ENCODE measurements at places on chromosomes 7 and 10.

GRCh38 chr7:52877240-52877639 is 158.2 kb upstream of the POM121L12 start:
- no peak for DNase-seq

DNA sequence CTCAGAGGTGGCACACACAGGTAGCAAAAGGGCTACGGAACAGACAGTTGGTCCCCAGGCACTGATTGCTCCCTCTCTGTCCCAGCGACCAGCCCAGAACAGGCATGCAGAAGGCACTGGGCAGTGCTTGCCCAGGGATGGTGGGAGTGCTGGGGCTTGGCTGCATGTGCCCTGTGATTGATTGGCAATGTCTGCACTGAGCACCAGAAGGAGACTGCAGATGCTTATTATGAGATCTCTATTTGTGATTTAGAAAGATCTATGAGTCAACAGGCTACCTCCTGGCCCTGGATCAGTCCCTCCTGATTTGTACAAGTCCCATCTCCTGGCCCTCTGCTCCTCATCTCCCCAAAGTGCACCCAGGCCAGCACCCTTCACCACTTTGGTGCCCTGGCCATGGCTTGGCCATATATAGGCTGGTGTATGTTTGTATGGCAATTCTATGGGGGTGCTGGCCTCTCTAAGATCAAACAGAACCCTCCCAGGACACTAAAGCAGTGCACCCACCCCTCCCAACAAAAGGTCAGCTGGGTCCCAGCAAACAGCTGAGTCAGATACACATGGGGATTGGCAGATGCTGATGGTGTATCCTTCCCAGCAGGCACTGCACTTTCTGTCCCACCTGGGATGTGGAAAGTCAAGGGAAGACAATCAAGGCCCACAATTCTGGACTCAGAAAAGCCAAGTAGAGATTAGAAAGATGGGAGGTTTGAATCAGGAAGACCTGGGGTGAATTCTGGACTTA is 30.9 kb downstream of the CAMK2B start:
- DNase-seq = no peak

GRCh38 chr10:6230315-6230714 is 27.6 kb downstream of the PFKFB3 start:
- no peak for DNase-seq

DNA sequence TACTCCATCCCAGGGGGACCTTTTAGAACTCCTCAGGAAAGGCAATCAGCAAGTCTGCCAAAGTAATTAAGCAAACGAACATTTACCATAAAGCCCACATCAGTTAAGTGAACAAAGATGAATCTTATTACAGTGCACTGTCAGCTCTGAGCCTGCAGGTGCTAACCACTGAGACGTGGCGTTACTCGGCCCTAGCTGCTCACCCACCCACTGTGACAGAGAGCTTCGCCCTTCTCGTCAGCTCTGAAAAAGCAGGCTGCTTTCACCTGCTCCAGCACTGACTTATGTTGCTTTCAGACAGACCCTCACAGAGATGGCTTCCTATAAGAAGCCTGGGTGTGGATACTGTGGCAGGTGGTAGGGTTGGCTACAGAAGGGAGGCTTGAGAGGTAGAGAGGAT is 57.7 kb upstream of the KCNIP2 start:
- DNase-seq = no peak

GRCh38 chr10:102917314-102917961 is 656 bp upstream of the CNNM2 start:
- DNase-seq = peak; percentile 81

GRCh38 chr7:29953726-29954347 is 35.8 kb downstream of the SCRN1 start:
- no peak for DNase-seq

GRCh38 chr7:71752171-71752935 is 620.4 kb downstream of the GALNT17 start:
- DNase-seq = no peak

DNA sequence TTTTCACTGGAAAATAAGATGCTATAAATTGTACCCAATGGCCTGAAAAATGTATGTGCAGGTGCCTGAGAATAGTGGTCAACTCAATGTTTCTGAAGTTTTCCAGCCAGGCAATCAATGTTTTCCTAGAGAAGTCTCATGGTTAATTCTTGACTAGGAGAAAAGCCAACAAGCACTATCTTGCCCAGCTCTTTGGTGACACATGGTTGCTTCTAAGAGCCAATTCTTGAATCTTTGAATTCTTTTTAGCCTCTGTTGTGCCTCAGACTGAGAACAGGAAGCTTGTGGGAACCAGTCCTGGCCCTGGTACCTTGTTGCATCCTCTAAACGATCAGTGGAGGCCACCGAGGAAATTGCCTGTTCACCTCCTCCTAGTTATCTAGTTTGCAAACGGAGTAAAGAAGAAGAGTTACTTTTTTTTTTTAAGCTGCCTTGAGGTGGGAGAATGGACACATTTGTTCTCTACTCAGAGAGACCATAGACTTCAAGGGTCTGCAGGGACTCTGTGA is 144.0 kb upstream of the MKLN1 start:
- DNase-seq = no peak

GRCh38 chr7:128264477-128264876 is 23.4 kb downstream of the LEP start:
- no peak for DNase-seq

DNA sequence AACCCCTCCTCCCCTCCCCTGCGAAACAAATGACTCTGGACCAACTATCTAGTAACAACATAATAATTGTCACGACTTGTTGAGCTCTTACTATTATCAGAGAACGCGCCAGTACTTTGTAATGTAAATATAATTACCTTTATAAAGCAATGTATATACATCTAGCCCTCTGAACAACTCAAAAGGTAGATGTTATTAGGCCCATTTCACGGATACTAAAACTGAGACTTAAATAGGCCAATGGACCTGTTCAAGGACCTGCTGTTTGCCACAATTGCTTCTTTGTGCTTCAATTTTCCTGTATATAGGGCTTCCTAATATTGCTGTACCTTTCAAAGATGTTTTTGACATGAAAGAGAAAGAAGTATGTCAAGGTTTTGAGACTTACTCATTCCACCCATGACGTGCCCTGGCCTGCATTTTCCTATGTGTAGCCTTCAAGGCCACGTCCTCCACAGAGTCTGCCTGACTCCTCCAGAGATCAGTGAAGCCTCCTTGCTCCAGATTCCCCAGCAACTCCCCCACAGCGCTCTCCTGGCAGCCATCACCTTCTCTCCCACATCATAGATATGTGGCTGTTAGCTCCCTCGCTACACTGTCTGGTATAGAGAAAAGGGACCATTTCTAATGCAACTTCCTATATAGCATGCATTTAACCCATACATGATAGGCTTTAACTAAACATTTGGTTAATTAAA is 156.6 kb downstream of the SKIDA1 start:
- peak; percentile 6 for DNase-seq

- DNase-seq = no peak
Measured at GRCh38 chr10:78849115-78849514, 219.7 kb upstream of the ZMIZ1 start.

DNA sequence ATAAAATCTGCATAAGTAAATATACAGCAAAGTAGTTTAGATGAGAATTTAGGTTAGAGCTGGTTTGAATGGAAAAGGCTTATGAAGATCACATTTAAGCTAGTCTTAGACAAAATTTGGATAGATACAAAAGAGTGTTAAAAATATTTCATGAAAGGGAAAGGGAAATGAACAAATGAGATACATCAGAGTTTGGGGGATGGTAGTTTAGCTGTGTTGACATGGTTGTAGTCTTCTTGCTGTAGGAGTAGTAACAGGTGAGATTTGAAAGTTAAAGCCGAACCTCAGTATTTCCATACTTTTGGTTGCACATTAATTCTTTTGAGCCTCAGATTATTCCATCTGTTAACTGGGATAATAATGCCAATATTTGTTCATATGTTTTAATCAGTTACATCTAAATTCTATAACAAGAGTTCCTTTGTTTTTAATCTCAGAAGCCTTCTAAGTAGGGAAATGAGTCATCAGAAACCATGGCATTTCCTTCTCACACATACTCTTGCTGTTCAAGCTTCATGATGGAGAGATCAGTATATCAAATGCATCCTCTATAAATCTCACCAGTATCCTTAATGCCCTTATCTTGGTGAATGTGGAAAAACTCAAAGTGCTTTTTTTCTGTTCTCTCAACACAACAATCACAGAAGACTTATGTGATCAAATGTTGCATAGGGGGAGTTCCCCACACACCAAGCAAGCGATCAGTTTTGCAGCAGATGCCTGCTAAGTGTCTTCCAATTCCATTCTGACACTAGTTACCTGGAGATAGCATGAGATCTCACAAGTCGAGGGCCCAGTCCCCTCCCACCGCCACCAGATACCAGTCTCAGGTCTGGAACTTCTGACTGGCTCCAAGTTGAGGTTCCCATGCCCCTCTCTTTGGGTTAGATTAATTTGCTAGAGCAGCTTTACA is 84.7 kb downstream of the MAPK8 start:
- DNase-seq = no peak

- no peak for DNase-seq
Measured at GRCh38 chr7:131773413-131773812, 217.0 kb upstream of the PODXL start.

GRCh38 chr7:42671627-42672026 is 240.2 kb downstream of the C7orf25 start:
- DNase-seq = no peak

DNA sequence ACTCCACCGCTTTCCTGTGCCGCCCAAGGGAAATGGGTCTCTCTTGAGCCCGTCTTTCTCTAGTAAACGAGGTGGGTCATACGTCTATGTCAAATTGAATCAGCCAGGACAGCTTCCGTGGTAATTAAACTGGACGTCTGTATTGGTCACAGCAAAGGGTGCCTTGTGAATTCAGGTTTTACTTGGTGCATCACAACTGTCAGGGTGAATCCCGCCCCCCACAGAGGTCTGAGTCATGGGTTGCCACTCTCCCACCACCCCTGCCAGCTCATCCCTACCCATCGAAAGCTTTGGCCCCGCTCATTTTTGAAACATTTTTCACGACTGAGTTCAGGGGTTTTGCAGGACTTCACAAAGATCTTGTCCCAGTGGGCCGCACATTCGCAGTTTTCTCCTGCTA is 8.0 kb upstream of the SP8 start:
- no peak for DNase-seq

DNA sequence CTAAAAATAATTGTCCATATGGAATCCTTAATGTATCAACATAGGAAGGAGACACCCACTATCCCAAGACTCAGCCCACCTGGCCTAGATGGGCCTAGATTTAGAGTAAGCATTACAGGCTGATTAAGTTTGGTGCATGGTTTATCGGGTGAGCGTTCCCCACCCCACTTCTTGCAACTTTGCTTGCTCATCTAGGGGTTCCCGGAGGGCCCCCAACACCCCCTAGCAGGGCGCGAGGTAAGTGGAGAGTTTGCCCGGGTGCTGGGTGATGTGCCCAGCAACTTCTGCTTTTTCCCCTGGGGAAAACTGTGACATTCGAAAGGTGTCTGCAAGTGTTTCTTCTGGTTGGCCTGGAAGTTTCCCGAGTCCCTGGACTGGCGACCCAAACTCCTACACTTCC is 31.7 kb downstream of the SKIDA1 start:
- no peak for DNase-seq

DNA sequence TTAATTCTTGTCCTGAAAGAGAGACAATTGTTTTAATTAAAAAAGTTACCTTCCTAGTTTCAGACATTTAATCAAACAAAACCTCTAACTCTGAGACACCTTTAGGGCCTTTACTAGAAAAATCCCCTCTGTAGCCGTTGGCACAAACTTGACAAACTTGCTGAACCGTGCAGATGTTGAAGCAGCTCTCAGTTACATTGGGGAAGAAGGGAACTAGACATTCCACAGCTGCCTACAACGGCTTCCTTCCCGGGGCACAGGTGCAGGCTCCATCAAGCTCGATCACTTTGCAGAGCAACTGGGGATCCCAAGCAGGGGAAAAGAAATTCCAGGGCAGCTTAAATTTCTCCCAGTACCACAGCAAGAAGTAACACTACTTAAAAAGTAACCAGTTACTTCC is 141.3 kb downstream of the SKAP2 start:
- DNase-seq = no peak

DNA sequence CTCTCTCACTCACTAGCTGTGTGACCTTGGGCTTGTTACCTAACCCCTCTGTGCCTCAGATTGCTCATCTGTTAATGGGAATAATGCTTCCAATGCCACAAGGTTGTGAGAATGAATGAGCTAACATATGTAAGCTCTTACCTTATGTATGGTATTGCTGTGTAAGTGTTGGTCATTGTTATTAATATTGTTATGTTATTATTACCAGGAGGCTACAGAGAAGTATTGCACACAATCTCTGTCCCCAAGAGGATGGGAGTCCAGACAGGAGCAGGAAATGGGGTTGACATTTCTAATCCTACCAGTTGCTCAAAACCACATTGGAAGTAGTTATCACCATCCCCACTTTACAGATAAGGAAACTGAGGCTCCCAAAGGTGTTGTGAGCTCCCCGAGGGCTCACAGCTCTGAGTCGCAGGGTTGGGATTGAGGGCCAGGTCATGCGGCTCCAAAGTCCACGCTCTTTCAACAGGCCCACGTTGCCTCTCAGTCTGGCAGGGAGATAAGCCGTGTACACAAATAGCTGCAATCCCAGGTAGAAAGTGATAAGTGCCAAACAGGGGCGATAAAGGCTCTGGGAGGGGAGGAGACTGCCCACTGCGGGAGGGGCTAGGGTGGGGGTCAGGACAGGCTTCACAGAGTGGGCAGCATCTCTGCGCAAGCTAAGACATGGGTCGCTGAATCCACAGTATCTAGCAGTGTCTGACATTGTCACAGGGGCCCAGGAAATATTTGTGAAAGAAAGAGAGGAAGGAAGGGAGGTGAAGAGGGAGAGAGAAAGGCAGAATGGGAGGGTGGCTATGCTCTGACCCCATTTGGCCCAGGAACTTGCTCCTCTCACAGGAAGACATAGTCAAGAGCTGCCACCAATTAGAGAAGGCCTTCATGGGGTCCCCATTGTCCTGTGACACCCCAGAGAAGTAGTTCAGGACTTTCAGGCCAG is 9.6 kb upstream of the ZMIZ1 start:
- no peak for DNase-seq

DNA sequence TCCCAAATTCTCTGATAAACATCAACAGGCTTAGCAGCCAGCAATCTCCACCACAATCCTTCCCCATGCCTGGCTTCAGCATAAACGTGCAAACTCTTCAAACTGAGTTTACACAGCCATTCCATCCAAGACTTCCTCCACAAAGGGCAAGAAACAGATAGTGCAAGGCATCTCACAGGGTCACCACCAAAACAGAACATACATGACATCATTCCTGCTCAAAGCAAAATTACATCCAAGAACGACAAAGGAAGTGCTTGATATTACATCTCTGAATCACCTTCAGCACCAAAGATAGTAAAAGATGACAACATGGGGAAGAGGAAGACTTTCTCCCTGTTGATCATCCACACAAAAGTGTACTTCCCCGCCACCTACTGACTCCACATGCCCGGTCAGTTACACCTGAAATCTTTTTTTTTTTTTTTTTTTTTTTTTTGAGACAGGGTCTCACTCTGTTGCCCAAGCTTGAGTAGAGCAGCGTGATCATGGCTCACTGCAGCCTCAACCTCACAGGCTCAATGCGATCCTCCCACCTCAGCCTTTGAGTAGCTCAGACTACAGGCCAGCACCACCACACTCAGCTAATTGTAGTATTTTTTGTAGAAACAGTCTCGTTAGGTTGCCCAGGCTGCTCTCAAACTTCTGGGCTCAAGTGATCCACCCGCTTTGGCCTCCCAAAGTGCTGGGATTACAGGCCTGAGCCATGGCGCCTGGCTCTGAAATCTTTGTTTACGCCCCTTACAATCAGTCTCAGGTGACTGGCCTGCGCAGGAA is 127.5 kb downstream of the PARD3 start:
- no peak for DNase-seq

GRCh38 chr7:110522761-110523200 is 568.1 kb upstream of the LRRN3 start:
- DNase-seq = no peak

Measured in putamen (tissue), 1 donor.